ENCODE measurements at places on chromosomes 2 and 18.
A peak's percentile ranks its signal among the peaks of the same experiment; 100 is the strongest.

- DNase-seq, result no peak
Observed at GRCh38 chr18:332721-333510, 65.1 kb upstream of the THOC1 start.

- DNase-seq, result no peak
Observed at GRCh38 chr2:122080316-122080715, 324.9 kb downstream of the TSN start.

- no peak for DNase-seq
Observed at GRCh38 chr2:241132538-241133435, 16.5 kb downstream of the PASK start.

GRCh38 chr2:29841386-29842004 is 79.9 kb downstream of the ALK start:
- DNase-seq, result peak; percentile 56

- DNase-seq, result no peak
Observed at GRCh38 chr2:83481436-83481835, 977.6 kb downstream of the SUCLG1 start.

DNA sequence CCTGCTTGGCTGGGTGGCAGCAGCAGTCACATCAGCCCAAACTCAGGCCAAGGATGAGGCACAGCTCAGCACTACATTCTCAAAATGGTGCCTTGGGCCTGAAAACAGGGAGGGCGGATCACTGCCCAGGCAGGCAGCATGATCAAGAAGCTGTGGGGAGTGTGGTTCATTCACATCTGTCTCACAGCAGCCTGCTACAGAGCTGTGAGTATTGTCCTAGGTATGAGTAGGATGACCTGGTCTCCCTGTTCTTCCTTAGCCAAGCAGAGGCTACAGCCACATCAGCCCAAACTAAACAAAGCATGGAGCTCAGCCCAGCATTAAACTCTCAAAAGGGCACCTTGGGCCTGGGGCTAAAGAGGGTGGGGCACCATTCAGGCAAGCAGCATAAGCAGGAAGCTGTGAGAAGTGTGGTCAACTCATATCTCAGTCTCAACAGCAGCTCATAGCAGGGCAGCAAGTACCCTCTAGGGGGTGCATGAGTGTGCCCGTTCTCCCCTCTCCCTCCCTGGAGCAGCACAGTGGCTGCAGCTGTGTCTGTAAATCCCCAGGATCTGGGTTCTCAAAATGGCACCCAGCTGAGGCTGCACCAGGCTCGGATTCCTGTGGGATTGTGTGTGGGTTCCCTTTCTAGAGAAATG is 139.6 kb downstream of the TRABD2A start:
- peak; percentile 3 for DNase-seq

GRCh38 chr2:142545036-142545435 is 332.4 kb upstream of the KYNU start:
- no peak for DNase-seq

DNA sequence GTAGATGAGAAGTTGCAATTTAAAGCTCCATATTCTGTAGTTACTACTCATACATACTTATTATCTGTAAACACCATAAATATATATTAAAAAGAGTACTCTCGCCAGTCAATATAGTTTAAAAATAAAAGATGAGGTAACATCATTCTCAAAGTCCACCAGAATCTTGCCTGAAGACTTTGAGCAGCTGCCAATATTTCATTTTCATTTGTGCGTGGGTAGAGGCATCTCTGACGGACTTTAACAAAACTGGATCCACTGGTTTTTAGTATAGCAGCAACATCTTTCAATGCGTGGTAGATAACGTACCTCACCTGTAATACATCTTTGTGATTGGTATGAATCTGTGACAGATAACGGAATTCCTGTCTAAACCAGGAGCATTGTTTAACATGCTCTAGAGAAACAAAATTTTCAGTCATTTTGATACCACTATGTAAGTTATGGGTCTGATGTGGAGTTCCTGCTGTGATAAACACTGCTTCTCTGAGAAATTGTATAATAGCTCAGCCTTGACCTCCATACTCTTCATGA is 45.0 kb downstream of the WDR75 start:
- no peak for DNase-seq

GRCh38 chr2:49129034-49129433 is 25.3 kb downstream of the FSHR start:
- DNase-seq, result no peak

DNA sequence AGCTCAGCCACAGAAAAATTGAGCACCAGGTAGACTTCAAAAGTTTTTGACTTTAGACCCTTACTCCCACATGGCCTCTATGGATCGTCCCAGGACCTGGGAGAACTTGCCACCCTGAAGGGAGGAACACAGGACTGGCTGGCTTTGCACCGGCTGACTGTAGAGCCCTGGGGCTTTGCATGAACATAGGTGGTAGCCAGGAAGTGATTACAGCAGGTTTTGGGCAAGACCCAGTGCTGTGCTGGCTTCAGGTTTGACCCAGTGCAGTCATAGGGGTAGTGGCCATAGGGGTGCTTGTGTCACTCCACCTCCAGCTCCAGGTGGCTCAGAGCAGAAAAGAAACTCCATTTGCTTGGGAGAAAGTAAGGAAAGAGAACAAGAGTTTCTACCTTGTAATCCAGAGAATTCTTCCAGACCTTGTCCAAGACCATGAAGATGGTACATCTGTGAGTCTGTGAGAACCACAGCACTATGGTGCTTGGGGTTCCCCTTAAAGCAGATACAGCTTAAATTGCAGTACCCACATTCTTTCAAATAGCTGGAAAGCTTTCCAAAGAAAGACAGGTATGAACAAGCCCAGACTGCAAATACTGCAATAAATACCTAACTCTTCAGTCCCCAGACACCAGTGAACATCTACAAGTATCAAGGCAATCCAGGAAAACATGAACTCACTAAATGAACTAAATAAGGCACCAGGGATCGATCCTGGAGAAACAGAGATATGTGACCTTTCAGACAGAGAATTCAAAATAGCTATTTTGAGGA is 13.0 kb upstream of the SESTD1 start:
- no peak for DNase-seq

DNA sequence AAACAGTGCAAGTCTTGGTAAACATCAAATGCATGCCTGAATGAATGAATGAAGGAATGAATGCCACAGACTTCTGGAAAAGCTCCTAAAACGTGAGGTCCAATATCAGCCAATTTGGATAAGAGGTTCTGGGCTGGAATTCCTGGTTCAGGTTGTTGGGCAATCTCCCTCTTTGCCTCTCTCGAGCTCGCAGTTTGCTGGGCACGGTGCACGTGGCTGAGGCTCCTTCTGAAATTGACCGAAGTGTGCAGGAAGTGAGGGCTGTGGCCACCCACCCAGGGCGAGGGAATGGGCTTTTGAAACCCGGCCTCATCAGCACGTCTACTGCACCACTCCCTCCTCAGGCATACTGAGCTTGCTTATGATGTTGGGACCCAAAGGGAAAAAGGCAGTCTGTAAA is 288.8 kb upstream of the HS6ST1 start:
- no peak for DNase-seq

GRCh38 chr2:150358468-150358807 is 129.0 kb downstream of the RND3 start:
- no peak for DNase-seq

- peak; percentile 79 for DNase-seq
Observed at GRCh38 chr2:120108049-120108448, 95.2 kb downstream of the EPB41L5 start.

- DNase-seq, result no peak
Observed at GRCh38 chr2:190199530-190199929, 120.1 kb downstream of the HIBCH start.

GRCh38 chr2:27720004-27720551 is 51.4 kb upstream of the MRPL33 start:
- DNase-seq, result peak; percentile 96

GRCh38 chr2:69375494-69376353 is 11.3 kb downstream of the GFPT1 start:
- DNase-seq, result peak; percentile 60

- DNase-seq, result peak; percentile 66
Observed at GRCh38 chr2:84991404-84992160, 20.6 kb downstream of the KCMF1 start.

- DNase-seq, result no peak
Observed at GRCh38 chr18:75029481-75029880, 179.5 kb downstream of the PTGR3 start.

DNA sequence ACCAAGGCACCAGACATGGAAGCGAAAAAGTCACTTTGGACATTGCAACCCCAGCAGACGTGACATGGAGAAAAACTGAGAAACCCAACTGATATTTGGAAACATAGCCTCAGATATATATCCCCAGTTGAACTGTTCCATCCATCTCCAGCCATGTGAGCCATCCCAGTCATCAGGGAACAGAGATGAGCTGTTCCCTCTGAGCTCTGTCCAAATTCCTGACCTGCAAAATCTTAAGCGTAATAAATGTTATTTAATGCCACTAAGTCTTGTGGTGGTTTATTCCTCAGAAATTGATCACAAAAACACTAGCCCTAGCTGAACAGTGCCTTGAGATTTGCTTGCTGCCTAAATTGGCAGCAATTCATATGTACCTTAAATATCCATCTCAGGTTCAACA is 182.8 kb downstream of the NRP2 start:
- no peak for DNase-seq

DNA sequence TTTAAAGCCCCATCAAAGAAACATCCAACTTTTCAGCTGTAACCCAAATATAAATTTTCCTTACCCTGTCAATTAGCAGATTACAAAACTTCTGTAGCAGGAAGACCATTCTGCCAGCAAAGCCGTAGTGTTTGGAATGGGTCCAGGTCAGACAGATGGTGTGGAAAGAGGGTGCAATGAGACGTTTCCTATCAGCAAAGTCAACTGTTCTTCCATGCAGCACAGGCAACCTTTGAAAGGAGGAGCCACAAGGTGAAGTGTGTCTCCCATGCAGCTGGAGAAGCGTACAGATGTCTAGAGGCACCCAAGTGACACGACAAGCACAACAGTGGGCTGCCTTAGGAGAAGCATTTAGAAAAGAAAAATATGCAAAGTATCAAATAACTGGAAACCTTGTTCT is 83.7 kb downstream of the SP3 start:
- DNase-seq, result peak; percentile 33
